ENCODE measurements at places on chromosomes 12 and 14.
A peak's percentile ranks its signal among the peaks of the same experiment; 100 is the strongest.

- DNase-seq = no peak
Observed at GRCh38 chr12:94803939-94804338, 153.6 kb upstream of the TMCC3 start.

DNA sequence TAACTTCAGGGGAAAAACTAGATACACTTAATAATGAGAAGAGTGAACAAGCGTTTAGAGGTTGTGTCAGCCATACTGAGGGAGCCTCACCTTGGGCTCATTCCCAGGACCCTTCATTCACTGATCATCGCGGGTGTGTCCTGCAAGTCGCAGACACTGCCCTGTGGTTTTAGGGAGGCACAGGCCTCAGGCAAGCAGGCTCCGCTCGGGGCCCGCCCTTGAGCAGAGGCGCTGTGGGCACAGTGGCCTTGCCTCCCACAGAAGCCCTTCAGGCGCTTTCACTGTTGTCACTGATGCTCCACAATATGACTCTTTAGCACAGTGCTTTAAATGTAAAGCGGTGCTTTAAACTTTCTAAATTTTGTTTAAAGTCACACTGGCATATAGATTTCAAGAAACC is 67.4 kb downstream of the DDX51 start:
- DNase-seq = no peak

DNA sequence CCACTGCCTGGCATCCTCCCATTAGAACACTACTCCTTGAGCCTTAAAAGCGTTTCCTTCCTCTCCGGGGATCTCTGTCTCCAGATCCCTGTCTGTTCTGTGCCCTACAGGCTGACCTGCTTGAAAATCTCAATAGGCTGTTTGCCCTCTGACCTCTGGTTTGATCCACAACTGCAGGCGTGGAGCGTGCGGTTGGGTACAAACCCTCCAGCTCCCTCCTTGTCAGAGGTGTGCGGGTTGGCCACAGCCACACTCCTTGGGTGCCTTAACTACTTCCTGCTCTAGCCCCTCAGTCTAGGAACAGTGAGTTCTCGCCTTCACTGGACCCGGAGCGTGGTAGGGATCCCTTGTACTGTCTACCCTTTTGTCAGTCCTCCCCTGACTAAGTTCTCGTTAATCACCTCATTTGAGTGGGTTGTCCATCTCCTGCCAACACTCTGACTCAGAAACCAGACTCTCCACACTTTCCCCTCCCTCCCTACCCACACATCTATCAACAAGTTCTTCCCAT is 33.1 kb downstream of the CMKLR1 start:
- no peak for DNase-seq

- no peak for DNase-seq
Observed at GRCh38 chr12:115103884-115104883, 420.2 kb upstream of the TBX3 start.

DNA sequence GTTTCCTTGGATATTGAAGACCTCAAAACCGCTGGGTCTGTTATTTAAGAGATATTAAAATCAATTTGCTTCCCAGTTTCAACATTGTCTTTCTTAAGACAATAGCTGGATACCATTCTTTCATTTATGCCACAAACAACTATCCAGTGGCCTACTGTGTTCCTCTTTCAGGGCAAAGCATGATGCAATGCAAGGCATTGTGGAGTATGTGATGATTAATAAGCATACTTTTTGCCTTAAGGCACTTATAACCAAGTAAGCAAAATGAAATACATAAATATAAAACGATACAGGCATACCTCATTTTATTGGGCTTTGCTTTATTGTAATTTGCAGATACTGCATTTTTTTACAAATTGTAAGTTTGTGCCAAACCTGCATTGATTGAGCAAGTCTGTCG is 45.5 kb downstream of the SCN8A start:
- no peak for DNase-seq

GRCh38 chr12:89494411-89495231 is 30.0 kb downstream of the GALNT4 start:
- peak; percentile 12 for DNase-seq

- DNase-seq = no peak
Observed at GRCh38 chr14:84064316-84065125, 1465.4 kb upstream of the FLRT2 start.

- no peak for DNase-seq
Observed at GRCh38 chr12:77578466-77579220, 252.1 kb upstream of the NAV3 start.

- no peak for DNase-seq
Observed at GRCh38 chr14:35666429-35667043, 132.6 kb downstream of the INSM2 start.

DNA sequence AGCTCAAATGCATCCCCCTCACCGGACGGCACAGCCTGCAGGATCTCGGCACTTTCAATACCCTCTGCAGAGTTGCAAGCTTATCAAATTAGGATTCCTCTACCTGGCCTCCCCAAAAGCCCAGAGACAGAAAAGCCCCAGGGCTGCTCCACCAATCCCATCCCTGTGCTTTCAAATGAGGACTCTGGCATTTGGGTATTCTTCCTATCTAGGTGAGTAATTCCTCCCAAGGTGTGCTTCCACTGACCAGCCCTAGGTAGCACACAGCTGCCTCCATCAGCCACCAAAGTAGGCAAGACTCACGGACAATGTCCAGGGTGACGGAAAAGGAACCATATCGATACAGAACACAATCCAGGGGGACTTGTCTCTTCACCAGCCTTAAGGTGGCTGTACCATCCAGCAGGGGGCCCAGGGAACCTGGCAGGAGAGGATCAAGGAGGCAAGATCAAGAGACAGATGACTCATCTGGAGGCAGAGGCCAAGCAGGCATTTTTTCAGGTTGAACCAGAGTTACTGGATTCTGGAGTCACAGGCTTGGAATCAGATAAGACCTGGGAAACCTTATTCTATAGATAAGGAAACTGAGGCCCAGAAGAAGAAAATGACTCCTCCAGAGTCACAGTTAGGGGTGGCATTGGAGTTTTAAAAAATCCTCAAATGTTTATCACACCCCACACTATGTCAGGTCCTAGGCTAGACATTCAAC is 9.9 kb downstream of the PMEL start:
- no peak for DNase-seq

DNA sequence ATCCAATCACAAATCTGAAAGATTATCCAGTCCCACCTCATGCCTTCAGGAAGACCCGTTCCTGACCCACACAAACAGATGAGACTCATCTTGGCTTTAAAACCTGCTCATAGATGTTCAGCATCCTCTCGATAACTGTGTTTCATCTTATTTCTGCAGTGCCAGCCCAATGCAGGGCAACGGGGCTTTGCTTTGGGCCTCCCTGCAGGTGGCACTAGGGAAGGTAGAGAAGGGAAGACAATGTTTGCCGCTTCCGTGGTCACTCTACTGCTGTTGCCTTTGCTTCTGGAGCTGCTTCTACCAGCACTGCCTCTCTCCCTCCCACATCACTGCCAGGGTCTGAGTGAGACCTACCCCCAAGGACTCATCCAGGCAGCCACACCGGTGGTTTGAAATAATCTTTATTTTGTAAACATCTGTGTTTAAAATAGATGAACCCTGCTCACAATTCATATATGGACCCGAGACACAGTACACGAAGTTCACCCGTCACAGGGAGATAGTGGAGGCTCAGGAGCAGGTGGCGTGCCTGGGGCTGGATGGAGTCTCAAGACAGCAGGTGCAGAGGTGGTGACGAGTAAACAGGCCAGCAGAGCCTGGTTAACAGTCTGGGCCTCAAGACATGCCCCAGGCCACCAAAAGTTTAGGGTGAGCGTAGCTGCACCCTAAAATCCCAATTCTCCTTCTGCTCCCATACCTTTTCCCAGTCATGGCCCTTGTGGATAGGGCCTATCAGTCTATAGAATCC is 3.1 kb upstream of the GPX2 start:
- DNase-seq = no peak

- DNase-seq = no peak
Observed at GRCh38 chr14:105412771-105413543, 6.7 kb upstream of the MTA1 start.

DNA sequence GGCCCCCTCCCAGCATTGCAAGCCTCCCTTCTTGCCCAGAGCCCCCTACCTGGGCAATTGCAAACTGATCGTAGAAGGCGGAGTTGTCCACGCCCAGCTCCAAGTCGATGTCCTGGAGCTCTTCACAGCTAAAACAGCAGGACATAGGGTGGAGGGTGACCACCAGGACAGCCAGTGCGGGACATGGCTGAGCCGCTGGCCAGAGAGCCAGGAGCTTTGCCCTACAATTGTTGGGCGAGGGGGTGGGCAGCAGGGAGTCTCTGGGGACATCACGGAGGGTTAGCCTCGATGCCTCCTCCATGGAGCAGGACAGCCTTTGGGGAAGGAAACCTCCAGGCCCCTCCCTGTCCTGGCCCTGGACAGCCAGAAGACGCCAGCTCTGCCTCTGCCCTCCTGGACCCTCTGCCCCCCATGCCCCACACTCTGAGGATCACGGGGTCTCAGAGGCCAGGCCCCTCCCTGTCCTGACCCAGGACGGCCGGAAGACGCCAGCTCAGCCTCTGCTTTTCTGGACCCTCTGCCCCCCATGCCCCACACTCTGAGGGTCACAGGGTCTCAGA is 9.4 kb downstream of the TMEM179 start:
- DNase-seq = no peak

DNA sequence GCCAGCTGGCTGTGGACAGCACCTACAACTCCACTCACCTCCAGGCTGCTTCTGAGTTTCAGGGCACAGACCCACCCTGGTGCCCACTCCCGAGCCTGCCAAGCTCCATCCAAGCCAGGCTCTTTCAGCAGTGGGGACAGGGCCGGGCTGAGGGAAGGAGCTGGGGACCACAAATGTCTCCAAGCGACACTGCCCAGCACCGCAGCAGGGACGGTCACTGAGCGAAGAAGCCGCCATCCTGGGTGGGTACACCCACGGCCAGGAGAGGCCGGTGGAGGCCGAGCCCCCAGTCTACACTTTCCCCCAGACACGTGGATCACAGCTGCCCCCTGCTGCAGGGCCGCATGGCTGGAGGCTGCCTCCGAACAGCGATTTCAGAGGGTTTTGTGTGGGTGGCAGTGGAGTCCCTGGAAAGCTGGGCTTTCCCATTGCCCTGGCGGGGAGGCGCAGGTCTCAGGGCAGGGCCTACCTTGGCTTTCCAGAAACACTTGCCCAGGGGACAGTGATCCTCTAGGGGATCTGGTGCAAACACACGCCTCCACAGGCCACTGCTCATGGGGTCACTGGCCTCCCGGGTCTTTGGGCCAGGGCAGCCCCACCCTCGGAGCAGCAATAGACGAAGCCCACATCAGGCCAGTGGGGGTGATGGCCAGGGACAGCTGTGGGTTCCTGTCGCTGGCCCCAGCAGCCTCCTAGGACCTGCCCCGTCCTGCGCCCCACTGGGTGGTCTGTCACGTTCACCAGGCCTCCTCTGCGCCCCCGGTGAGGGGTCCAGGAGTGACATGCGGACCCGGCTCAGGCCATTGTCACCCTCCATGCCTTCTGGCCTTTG is 1.2 kb upstream of the GPR132 start:
- DNase-seq = no peak

DNA sequence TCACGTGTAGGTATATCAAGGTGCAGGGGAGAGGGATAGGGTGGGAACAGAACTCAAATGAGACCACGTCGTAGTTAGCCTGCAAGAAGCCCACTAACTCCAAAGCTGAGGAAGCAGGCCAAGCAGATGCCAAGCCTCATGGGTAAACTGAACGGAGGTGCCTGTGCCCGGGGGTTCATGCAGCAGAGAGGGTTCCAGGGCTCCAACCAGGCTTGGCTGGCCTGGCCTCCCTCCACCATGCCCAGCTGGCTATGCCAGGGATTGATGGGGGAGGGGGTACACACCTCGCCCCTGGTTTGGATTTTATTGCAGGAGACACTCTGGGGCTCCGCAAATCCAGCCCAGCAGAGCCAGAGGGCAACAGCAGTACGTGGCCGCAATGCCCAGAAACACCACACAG is 27.3 kb downstream of the PXN start:
- DNase-seq = no peak

GRCh38 chr12:123671876-123672275 is 963 bp downstream of the TCTN2 start:
- DNase-seq = no peak

DNA sequence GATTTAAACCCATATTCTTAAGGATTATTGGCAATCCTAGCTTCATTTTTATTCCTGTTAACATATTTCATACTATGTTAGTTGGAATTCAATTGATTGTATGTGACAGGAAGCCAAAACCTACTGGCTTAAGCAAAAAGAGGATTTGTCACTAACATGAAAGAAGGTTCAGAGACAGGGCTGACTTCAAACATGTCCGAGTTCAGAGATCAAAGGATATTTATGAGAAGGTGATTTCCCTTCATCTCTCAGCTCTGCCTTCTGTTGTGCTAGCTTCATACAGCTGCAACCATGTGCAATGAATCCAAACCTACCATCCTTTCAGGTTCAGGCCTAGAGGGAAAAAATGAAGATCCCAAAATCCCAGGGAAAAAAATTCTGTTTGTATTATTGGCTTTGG is 349.7 kb downstream of the ATP23 start:
- no peak for DNase-seq

GRCh38 chr14:70013271-70013873 is 134.2 kb downstream of the SMOC1 start:
- DNase-seq = no peak

DNA sequence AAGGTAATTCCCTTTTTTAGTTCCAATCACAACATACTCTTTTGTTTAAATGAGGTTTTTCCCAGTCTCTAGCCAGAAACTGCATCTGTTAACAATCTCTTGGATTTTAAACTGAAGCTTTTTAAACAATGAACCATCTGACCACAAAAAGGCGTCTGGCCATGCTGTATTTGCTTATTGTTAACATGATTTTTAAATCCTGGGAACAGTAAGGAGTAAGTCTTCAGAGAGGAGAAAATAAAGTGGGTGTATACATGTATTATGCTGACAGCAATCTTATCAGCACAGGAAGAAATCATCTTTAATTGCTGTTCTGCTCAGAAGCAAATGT is 106.2 kb downstream of the DAAM1 start:
- no peak for DNase-seq

- DNase-seq = no peak
Observed at GRCh38 chr12:14562279-14562678, 5.4 kb downstream of the PLBD1 start.

DNA sequence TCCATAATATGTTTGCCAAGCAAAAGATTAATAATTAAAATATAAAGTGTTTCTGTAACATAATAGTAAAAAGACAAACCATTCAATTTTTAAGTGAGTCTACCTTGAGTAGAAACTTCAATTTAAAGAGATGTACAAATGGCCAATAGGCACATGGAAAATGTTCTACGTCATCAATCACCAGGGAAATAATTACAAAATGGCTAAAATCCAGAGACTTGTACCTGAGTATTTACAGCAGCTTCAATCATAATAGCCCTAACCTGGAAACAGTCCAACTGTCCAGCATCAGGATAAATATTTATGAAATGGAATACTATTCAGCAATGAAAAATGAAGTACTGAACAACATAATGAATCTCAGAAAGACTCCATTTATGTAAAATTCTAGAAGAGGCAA is 95.5 kb upstream of the FAR2 start:
- DNase-seq = no peak

Data from stimulated activated CD4-positive, alpha-beta T cell treated with anti-CD3 and anti-CD28 coated beads, Interleukin-12 subunit alpha, Interleukin-12 subunit beta, amount 100 ng/mL, for 24 hours (primary cell).